CD14-positive monocyte (primary cell): ENCODE measurements at places on chromosomes 6 and 20.

DNA sequence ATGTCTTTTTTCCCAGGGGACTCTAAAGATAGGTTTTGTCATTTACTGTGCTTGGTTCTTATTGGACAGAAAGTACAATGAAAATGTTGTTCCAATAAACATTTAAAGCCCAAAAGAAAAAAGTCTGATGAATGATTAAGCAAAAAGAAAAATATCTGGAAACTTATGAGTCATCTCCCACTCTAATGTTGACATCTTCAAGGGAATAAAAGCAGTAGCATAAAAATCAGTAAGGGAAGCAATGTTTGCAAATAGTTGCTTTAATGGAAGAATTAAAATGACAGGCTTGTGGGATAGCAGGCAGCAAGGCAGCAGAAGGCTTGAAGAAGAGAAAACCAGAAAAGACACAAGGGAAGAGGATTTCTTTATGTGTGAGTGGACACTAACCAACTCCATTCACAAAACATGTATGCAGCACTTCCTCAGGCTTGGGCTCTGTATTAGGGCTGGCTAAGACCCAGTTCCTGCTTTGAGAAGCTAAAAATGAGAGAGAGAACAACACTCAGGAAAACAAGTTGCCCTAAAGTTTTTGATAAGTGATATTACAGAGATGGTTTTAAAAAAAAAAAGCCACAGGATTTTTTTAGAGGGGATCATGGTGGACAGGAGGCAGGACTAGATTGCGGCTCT is 263.2 kb upstream of the NT5E start:
- no peak for DNase-seq

- no peak for DNase-seq
Measured at GRCh38 chr20:35514371-35514932, 15.0 kb downstream of the C20orf173 start.

DNA sequence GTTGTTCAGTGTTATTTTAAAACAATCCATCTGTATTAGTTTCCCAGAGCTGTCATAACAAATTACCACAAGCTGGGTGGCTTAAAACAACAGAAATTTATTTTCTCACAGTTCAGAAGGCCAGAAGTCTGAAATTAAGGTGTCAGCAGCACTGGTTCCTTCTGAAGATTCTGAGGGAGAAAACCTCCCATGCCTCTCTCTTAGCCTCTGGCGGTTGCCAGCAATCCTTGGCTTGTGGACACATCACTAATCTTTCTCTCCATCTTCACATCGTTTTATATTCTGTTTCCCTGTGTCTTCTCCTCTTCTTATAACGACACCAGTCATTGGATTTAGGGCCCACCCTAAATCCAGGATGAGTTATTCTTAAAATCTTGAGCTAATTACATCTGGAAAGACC is 70.2 kb upstream of the EPB41L1 start:
- no peak for DNase-seq

- no peak for DNase-seq
Measured at GRCh38 chr6:130189531-130190397, 33.0 kb downstream of the SAMD3 start.

DNA sequence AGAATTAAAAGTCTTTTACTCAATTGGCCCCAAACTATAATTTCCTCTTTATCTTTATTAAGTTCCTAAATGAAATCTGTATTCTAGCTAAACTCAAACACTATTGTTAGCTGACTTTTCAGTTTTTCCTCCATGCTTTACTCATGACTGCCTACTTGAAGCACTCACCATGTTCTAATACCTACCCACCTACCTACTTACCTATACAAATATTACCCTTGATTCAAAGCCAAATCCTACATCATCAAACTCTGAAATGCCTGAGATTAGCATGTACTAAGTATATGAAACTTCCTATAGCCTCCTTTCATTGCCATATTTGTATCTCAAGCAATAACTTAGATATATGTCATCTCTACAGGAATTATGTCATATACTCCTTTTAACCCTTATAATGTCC is 259.7 kb downstream of the HDGFL1 start:
- no peak for DNase-seq

DNA sequence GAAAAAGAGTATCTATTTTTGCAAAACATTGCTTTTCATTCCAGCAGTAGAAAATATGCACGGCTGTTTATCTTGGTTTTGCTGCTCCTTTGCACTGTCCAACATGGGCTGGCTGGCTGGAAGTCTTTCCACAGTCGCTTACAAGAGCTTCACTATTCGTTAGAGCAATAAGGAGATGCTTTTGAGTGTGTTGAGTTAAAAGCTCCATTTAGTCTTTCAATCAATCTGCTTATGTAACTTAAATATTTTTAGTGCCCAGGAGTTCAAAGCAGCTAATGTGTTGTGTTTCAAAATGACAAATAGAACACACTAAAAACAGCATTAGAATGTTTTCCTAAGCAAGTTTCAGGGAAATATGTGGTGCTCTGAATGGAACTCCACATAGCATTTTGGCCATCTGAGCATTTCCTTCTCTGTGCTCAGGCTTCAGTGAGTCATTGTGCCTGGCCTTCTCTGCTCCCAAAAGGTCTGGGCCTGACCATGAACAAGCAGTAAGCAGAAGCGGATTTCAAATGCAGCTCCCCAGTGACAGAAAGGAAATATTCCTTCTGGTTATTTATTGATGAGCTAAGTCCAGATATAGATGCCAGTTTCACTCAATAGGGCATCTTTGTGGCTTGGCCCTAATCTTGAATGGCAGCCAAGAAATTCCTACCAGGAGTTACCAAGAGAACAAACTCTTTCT is 580.3 kb downstream of the TENT5A start:
- DNase-seq = no peak

GRCh38 chr20:62910777-62911497 is 15.4 kb downstream of the DIDO1 start:
- DNase-seq = no peak

GRCh38 chr20:31560094-31560745 is 44.9 kb upstream of the ID1 start:
- peak; percentile 92 for DNase-seq
